Vagina (tissue), 2 donors: ENCODE measurements at places on chromosomes 2 and 18.

DNA sequence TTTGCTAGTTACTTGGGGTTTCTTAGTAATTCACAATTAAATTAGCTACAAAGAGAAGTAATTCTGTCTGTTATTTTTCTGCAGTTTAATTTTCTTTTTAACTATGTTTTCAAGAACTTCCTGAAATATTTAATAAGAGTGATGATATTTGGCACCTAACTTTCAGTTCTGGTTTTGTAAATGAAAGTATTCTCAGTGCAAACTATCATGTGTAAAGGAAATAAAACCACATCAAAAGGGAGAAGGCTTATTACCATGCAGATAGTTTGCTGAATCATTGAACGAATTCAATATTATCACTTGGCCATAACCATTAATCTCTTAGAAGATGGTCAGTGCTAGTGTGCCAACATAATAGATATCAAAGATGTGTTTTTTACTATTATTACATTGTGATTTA lies 29.2 kb downstream of the DYTN start:
- DNase-seq: no peak

DNA sequence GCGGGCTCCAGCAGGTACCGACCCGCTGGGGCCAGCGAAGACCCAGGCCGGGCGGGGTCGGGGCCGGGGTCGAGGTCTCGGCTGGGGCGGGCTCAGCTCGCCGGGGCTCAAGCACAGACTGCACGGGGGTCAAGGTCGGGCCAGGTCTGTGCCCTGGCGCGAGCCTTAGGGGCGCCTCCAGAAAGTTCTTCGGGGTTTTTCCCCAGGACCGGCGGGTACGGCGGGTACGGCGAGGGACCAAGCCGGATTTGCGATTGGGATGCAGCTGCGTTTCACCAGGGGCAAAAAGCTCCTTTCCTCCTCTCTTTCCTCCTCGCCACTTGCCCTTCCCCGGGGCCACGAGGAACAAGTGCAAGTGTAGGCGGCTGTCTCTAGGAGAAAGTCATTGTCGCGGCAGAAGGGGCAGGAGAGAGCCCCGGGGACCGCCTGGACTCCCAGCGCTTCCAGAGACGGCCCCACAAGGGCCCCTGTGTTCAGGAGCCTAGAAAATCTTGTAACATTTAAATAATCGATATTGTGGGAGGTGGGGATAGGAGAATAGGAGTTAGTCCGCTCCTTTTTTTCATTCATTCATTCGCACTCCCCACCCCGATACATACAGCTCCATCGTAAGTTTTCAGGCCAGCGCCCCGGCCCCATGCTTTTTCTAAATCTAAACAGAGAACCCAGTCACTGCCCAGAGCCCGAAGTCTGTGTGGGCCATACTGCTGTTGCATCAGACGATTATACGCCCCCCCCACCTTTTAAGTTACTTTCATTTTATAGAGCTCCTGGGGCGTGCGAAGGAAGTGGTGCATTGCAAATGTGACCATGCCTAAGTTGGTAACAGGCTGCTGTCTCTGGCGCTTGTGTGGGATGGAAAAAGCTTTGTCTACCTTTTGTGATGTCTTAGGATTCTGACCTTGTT lies 679 bp downstream of the PMAIP1 start:
- no peak for DNase-seq

DNA sequence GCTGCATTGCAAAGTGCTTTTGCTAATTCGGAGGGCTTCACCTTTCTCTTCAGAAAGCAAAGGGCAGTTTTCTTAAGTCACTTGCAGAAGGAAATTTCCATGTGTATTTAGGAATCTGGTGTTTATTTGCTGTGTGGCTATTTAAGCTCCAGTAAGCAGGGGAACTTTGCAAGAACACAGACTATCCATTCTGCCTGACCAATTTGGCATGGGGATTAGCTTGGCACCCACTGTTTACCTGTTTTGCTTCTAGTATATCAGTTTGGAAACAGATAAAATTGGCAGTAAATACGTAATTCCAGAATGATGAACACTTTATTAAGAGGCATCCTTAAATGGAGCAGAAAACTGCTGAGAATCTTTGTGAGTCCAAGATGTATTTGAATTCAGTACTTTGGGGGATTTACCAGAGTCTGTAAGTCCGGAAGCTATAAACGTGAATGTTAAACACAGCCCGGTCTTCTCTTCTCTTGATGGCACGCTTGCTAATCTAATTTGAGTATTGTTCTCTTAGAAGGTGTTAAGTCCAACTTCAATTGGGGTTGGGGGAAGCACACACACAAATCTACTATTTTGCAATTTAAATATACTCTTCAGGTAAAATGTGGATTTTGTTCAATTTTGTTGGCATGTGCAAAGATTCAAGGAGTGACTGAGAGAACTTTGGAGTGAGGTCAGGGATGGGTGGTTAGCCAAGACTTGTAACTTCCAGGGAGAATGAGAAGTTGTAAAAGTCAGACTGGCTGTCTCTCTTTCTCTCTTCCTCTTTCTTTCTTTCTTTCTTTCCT lies 650 bp downstream of the ACKR3 start:
- no peak for DNase-seq

- DNase-seq: no peak
Measured at GRCh38 chr18:58955738-58956137, 91.1 kb downstream of the ZNF532 start.

GRCh38 chr2:150792780-150793300 lies 305.4 kb upstream of the RND3 start:
- DNase-seq: no peak

DNA sequence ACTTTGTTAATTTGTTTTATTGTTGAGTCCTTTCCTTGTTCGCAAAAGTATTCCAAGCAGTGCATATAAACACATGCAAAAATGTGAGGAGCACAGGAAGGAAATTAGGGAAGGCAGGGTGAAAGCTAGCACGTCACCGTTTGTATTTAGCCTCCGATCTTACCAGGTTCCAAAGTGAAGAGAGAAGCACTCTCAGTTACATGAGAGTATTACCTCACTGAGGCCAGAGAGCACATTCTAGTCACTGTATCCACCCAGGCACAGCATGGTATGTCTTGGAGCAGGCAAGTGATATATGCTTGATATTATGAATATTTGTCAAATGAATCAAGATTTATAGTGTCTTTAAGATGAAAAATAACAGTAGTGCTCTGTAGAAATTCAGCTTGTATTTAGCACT lies 6.5 kb upstream of the TMEM182 start:
- DNase-seq: no peak

- DNase-seq: no peak
Measured at GRCh38 chr2:56077359-56077915, 106.4 kb upstream of the CCDC85A start.

- no peak for DNase-seq
Measured at GRCh38 chr2:231720987-231721966, 13.0 kb downstream of the PTMA start.

GRCh38 chr18:42078711-42079110 lies 123.7 kb downstream of the PIK3C3 start:
- DNase-seq: no peak

- no peak for DNase-seq
Measured at GRCh38 chr2:199926806-199927205, 15.7 kb downstream of the C2orf69 start.

DNA sequence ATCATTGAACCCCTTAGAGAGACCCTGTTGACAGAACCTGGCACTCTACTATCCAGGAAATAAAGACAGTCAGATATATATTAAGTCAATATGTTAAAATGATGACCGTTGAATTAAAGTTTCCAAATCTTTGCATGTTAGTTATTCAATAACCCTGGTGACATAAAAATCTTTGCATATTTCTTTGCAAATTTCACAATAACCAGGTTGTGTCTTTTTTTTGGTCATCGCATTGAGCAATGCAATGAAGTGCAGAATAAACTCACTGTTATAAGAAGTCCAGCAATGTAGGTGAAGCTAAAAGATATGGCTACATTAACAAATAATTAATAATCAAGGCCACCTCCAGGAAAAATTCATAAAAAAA lies 596.9 kb downstream of the NYAP2 start:
- no peak for DNase-seq

DNA sequence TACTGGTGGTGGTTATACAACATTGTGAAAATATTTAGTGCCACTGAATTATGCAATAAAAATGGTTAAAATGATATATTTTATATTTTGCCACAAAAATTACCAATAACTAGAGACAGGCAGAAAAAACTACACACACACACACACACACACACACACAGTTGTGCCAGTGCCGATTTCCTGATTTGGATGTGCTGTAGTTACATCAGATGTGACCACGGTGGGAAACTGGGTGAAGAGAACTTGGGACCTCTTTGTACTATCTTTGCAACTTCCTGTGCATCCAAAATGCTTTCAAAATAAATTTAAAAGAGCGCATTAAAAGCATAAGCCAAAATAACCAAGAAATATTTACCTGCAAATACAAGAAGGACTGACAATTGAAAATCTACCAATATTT lies 61.6 kb upstream of the CCBE1 start:
- no peak for DNase-seq
